ENCODE measurements at places on chromosomes 5 and 9.

- DNase-seq, result no peak
These were observed 225.8 kb downstream of the MAT2B start for GRCh38 chr5:163731256-163731655.

DNA sequence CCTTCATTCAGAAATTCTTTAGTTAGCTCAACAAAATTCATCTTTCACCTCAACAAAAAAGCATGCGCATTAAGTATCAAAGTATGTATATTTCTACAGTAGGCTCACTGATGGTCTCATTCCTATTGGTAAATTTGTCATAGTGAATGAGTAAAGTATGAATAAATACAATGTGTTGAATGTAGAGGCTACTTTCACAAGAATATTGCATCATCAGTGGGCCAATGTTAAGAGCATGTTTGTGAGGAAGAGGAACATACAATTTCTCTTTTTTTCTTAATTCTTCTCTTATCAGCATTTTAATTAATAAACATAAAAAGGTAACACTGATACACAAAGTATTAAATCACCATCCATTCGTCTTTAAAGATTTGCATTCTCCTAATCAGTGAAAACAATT lies 505.1 kb downstream of the CETN3 start:
- no peak for DNase-seq

GRCh38 chr5:78162253-78162862 lies 132.1 kb downstream of the AP3B1 start:
- no peak for DNase-seq

DNA sequence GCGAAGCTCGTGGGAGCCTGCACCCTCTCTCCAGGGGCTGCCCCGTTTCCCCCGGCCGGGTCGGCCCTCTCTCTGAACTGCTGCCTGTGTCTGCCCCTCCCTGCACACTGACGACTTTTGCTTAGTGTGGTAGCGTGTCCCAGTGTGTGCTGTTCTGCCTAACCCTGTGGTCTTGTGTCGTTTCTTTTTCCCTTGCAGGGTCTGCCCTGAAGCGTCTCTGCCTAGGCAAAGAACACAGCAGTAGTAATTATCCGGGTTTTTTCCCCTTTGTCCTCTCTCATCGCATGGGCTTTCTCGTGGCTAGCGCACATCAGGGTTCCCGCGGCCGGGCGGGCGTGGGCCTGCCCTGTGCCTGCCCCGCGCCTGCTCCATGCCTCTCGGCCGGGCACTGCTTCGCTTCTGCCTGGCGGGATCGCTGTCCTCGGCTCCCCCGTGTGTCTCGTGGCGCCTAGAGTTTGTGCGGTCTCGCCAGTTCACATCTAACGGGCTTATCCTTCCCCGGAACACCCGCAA lies 122.7 kb downstream of the WNK2 start:
- no peak for DNase-seq

GRCh38 chr5:8686707-8687106 lies 817.8 kb downstream of the MTRR start:
- DNase-seq, result no peak

- DNase-seq, result peak; percentile 47
These were observed 469 bp downstream of the AGTPBP1 start for GRCh38 chr9:85741095-85741874.

- DNase-seq, result no peak
These were observed 20.4 kb downstream of the GTF3C4 start for GRCh38 chr9:132690696-132691095.

DNA sequence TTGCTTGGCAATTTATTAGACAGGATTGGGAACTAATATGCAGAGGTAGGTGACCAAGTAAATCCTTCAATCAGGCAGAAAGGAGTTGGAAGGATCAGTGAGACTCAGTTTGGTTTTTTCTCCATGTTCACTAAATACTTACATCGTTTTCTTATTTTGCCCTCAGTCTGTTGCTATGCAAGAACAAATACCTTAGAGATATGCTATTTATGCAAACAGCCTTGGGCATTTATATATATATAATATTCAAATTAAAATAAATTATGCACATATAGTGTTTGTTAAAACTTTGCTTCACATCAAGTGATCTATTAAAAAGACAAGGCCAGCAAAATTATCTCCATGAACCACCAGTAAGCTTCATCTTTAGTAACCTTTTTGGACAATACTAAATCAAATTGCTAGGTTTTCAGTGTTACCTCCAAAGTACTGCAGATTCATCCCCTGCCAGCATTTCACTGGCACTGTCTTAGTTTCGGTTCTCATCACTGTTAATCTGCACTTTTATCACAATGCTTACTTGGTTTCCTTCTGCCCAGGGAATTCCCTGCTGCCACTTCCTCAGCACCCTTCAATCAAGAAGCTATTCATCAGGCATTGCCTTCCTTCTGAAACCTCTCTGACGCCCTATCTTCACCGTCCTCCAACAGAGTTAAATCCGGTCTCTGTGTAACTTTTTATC lies 26.0 kb upstream of the LIFR start:
- DNase-seq, result no peak
